ENCODE measurements at places on chromosomes 4 and X. TPM values are rescaled to one million over a fixed set of nuclear protein-coding genes. Genes with fewer than 3 reads are reported as not detected.

The NAT8L gene
- 1.5 TPM for total RNA-seq

The PAK3 gene
- 1.1 TPM for total RNA-seq

The AREG gene
- 7.5 TPM for total RNA-seq

The XAGE1B gene
- not detected for total RNA-seq

The DMRTC1 gene
- total RNA-seq = 0.36 TPM

The ARHGEF38 gene
- total RNA-seq = not detected

The CTAG1B gene
- not detected for total RNA-seq

The SH3RF1 gene
- 0.63 TPM for total RNA-seq

The GABRA4 gene
- not detected for total RNA-seq

The NFKB1 gene
- 167 TPM for total RNA-seq

The NSUN7 gene
- 6.7 TPM for total RNA-seq
